Activated CD8-positive, alpha-beta memory T cell treated with anti-CD3 and anti-CD28 coated beads for 1 hour (primary cell): ENCODE measurements at places on chromosomes 7 and 10.

- no peak for DNase-seq
Observed at GRCh38 chr7:158760936-158761335, 56.3 kb upstream of the NCAPG2 start.

GRCh38 chr7:568031-568951 lies 48.6 kb upstream of the PDGFA start:
- no peak for DNase-seq

GRCh38 chr7:12890586-12890985 lies 203.2 kb downstream of the ARL4A start:
- no peak for DNase-seq

- no peak for DNase-seq
Observed at GRCh38 chr10:29268011-29268410, 20.9 kb upstream of the LYZL1 start.

DNA sequence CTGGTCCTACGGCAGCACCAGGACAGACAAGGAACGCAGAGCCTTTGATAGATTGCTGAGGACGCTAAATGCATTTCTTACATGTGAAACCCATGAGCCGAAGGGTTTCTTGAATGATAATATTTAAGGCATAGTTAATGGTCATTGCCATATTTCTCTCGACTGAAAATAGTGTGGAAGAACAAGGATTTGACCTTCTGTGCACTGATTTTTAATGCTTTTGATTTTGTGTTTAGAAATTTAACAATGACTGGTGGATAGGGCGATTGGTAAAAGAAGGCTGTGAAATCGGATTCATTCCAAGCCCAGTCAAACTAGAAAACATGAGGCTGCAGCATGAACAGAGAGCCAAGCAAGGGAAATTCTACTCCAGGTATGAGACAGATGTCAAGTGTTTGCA lies 150.8 kb downstream of the NSUN6 start:
- no peak for DNase-seq

- no peak for DNase-seq
Observed at GRCh38 chr10:12568391-12569009, 219.2 kb downstream of the CAMK1D start.

DNA sequence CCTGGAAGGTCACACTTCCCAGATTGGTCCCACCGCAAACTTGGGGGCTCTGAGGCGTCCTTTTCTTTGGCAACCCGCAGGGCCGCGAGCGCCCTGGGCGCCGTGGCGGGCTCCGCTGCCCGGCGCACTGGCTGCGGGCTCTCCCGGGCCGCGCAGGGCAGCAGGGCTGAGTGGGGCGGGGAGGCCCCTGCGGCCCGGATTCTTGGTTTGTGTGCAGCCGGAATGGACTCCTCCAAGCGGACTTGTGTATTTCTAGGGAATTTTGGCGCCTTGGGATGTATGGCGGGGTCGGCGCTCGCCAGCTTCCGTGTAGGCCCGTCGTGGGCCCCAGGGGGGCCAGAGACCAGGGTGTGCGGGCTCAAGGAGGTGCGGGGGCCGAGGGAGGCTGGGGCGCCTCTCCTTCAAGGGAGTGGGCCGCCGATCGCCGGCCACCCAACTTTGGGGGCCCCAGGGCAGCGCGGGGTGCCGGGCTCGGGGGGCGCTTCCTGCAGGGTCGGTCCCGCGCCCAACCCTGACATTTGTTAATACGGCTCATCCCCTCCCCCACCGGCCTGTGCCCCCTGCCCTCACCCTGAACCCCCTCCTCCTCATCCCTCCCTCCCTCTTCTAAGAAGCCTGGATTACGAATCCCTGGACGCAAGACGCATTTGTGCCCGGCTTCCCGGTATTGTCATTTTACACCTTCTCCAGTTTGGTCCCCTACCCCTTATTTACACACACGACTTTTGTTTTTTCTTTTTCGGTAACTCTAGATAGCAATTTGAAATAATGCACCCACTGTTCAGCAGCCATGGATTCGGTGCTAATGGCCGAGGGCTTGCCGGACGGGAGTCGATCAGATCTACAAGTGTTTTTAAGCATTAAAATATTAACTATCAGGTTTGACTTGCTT lies 2.5 kb downstream of the TCF7L2 start:
- DNase-seq = no peak

DNA sequence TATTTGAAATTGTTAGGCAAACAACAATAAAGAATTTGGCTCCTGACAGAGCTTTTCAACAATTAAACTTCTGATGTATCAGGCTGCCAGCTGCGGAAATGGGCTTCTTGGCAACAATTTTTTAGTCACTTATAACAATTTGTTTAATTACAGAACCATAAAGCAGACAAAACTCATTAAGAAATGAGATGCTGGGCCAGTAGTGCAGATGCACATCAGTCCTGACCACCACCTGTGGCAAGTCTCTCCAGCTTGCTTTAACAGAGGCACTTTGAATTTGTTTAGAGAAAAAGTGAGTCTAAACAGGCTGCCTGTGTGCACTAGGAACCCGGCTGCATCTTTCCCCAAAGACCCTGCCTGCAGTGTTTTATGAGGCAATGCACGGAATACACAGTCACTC lies 1124.4 kb downstream of the NXPH1 start:
- no peak for DNase-seq

DNA sequence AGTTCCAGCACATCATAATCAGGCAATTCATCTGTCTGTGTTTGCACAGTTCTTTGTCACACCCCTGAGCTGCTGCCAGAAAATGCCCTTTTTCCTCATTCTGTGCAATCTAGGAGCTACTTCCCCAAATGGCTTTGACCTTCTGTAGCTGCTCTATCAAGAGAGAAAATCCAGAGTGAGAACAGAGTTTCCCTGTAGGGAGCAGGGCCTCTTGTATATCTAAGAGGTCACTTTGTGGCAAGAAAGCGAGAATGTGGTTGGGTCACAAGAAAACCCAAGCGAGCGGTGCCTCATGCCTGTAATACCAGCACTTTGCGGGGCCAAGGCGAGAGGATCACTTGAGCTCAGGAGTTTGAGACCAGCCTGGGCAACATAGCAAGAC lies 24.3 kb downstream of the SLC29A3 start:
- no peak for DNase-seq

DNA sequence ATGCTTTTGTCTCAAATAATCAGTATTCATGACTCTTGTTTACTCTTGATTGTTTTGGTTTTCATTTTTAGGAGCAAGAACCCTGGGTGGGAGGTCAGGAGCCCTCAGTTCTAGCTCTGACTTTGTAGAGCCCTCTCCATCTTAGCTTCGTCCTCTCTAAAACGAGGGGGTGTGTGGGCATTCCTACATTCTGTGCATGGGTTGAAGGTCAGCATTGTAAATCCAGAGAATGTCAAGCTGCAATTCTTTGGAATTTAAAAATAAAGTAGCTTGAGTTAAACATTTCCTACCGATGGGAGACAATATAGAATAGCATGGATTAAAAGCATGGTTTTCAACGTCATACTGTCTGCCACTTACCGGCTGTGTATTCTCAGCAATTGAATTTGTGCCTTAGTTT lies 128.3 kb downstream of the PRPF18 start:
- DNase-seq = no peak

- no peak for DNase-seq
Observed at GRCh38 chr7:90763108-90763507, 167.0 kb downstream of the CDK14 start.

GRCh38 chr10:92691591-92692079 lies 1.9 kb downstream of the HHEX start:
- DNase-seq = no peak

- no peak for DNase-seq
Observed at GRCh38 chr10:63553031-63553430, 31.8 kb downstream of the REEP3 start.

- no peak for DNase-seq
Observed at GRCh38 chr10:73647211-73647874, 6.1 kb upstream of the MYOZ1 start.

GRCh38 chr7:29289156-29290021 lies 94.8 kb downstream of the CHN2 start:
- DNase-seq = no peak

DNA sequence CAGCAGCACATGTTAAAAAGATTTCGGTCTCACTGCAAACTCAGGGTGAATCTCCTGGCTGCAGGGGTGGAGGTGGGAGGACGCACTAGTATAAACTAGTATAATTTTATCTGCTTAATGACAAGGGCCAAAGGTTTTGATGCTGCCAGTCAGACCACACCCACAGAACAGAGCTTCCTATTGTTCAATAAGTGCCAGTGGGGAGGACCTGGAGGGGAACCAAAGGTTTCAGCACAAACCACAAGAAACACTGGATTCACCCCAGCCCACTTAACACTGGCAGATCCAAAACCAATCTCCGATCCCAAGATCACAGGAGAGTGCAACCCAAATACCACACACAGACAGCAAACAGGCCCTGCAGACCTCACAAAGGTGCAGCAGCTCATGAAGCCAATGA lies 6.6 kb downstream of the VOPP1 start:
- no peak for DNase-seq
